ENCODE measurements at places on chromosomes 4 and X.
A peak's percentile ranks its signal among the peaks of the same experiment; 100 is the strongest.

DNA sequence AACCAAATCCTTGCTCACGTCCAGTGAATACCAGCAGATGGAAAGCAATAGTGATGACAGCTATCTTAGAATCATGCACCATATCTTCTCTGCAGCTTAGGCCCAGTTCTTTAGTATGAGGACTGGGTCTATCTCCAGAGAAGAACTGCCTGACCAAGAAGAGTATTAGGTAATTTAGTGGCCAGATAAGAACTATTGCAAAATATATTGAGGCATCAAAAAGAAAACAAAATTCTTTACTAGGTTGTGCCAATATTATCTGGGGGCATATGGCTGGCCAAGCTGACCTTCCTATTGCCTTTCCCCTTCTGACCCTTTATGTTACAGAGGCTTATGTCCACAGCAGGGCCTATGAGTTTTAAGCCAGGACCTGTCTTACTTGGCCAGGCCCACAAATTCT, 91.2 kb downstream of the RLIM start:
- DNase-seq, result no peak

- DNase-seq, result peak; percentile 69
Observed at GRCh38 chrX:12956704-12957534, 18.0 kb upstream of the TMSB4X start.

- peak; percentile 65 for DNase-seq
Observed at GRCh38 chr4:176789955-176790354, 2.8 kb downstream of the VEGFC start.

DNA sequence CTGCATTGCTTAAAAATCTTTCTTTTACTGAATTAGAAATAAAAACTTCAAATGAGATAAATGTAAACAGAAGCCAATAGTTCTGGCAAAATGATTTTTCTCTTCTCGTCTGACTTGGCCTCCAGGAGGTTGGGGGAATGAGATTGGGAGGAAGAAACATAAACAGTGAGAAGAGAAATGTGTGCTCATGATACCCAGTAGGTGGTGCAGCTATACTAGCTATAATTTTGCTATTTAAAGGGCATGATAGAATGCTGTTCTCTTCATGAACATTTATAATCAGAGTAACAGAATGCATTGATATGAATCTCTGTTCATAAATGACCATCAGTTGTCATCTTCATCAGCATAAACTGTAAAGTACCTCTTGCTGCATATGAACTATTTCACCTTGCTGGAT, 85.5 kb downstream of the TACR3 start:
- no peak for DNase-seq

DNA sequence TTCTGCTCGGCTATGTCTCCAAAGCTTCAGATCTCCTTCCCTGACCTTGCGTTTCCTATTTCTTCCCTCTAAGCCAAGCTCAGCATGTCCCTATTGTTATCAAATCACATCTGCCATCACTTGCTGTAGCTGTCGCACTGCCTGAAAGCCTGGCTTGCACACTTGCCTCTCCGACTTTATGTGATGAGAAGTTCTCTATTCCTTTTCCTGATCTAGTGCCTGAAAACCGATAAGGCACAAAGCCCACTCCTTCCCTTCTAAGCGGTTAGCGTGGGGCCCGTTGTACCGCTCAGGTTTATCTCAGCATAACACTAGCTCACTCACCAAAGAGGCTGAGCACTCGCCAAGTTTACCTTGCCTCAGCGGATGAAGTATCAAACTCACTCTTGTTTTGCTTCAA, 816 bp downstream of the NMU start:
- no peak for DNase-seq

- DNase-seq, result peak; percentile 4
Observed at GRCh38 chr4:103012551-103012950, 7.0 kb downstream of the SLC9B1 start.

- peak; percentile 45 for DNase-seq
Observed at GRCh38 chr4:110823251-110823650, 200.4 kb upstream of the PITX2 start.

- DNase-seq, result peak; percentile 91
Observed at GRCh38 chr4:70746179-70746839, 24.5 kb downstream of the RUFY3 start.

- no peak for DNase-seq
Observed at GRCh38 chrX:19156186-19156585, 33.9 kb upstream of the ADGRG2 start.

DNA sequence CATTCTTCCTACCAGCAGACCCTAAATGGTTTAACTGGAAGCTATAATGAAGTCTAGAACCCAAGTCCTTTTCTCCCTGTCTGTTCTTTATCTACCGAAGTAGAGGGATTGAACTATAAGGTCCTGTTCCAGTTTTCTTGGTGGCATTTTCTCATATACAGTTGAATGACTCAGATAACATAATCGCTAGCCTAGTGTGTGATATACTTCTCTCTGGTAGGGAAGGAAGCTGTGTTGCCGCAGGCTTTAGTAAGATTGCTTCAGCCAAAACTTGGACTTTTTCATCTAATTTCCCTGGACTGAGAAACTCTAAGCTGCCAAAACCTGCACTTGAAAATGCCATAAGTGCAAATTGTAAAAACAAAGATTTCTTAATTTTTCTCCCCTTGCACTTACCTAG, 123.4 kb downstream of the NWD2 start:
- no peak for DNase-seq

DNA sequence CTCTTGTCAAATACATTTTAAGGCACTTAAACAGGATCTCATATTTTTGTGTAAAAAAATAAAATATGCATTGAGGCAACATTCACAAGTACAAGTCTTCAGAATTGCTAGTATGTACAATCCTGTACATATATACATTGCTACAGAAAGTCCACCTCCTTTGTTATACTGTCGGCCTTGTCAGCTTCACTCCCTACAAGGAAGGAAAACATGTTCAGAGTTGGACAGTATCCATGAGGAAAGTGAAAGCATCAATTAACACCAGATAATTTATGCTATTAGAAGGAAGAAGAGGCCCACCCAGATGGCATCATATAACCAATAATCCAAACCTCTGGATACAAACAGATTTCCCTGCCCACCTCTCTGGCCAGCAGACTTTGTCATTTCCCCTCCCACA, 42.0 kb downstream of the REELD1 start:
- DNase-seq, result no peak

DNA sequence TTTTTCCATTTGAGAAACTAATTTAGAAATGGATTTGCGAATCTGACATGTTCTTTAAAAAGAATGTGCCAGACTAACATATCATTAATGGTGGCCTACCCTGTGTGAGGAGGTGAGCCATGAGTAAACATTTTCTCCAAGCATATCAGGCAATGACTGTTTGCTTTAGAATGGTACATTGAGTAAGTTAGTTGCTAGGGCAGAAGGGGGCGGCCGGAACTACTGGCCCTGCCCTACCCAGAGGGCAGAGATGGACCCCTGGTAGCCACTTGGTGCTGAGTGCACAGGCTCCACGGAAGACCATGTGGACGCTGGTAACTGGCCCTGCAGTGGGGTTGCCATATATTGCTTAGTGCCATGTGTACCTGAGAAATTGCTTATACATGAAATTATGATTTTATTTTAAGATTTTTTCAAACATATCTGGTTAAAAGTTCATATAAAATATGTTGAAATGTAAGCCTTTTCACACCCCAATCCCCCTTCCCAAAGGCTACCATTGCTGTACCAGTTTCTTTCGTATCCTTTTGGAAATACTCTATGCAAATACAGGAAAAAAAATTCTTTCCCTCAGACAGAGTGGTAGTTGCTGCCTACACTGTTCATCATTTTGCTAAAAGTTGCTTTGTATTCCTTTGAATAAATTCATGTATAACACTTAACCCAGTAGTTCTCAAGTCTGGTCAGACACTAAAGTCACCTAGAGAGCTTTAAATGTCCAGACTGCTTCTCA, 8.8 kb downstream of the FNIP2 start:
- no peak for DNase-seq

DNA sequence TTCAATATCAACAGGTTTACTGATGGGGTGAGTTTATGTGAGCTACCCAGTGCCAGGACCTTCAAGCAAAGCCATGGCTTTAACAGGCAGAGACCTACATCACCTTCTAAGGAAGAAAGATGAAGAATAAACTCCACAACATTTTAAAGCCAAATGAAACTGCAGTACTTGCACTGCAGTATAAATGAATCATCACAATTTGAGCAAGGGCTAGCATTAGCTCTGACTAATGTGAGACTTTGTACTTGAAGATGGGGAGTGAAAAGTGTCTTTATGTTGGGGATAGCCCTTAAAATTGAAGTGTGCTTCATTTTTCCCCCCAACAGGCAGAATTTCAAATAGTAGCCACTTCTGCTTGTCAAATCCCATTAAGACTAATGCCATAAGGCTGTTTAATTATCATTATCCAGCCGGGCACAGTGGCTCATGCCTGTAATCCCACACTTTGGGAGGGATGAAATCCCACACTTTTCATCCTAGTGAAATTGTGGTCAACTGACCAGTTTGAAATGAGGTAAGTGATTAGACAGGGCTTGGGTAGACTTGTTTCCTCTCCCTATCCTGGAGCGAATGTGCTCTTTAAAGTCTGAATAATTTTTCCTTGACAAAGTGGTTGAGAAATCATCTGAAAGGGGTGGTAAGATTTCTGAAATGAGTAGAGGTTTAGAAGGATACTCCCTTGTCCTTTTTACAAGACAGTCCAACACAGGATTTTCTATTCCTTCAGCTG, 27.2 kb upstream of the GPR34 start:
- DNase-seq, result peak; percentile 60

- no peak for DNase-seq
Observed at GRCh38 chr4:185778307-185778706, 33.7 kb downstream of the SORBS2 start.

DNA sequence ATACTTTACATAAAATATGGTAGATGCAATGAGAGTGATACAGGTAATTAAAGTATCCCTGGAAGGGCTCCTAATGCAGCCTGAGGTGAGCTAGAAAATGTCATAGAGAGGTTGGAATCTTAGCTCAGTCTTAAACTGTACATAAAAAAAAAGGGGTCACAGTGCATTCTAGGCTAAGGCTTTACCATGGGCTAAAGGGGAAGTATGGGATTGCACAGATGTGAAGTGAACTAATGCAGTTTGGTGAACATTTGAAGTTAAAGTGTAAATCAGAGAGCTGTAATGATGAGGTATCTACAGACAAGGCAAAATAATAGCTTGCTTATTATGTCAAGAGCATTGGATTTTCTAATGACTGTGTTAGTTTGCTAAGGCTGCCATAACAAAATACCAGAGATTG, 405.9 kb downstream of the ADGRL3 start:
- DNase-seq, result no peak

GRCh38 chr4:10690185-10690907, 5.8 kb upstream of the CLNK start:
- no peak for DNase-seq

GRCh38 chrX:40449396-40449795, 131.4 kb upstream of the ATP6AP2 start:
- DNase-seq, result no peak
